Activated naive CD4-positive, alpha-beta T cell treated with Interleukin-2 at 50 U/mL for 16 hours (primary cell): ENCODE measurements at places on chromosomes 6 and 20.

DNA sequence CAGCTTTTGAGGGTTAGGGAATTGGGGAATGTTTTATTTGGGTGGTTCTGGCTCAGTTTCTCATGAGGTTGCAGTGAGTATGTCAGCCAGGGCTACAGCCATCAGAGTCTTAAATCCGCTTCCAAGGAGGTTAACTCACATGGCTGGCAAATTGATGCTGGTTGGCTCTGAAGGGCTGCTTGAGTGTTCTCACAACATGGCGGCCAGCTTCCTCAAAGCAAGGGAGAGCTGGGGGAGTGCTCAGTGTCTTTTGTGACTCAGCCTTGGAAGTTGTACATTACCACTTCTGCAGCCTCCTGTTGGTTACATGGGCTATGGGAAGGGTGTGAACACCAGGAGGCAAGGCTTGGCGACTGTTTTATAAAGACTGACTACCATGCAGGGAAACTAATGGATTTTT lies 17.8 kb upstream of the PPP1R3G start:
- DNase-seq, result no peak

GRCh38 chr20:62905536-62906117 lies 20.7 kb downstream of the DIDO1 start:
- DNase-seq, result no peak

DNA sequence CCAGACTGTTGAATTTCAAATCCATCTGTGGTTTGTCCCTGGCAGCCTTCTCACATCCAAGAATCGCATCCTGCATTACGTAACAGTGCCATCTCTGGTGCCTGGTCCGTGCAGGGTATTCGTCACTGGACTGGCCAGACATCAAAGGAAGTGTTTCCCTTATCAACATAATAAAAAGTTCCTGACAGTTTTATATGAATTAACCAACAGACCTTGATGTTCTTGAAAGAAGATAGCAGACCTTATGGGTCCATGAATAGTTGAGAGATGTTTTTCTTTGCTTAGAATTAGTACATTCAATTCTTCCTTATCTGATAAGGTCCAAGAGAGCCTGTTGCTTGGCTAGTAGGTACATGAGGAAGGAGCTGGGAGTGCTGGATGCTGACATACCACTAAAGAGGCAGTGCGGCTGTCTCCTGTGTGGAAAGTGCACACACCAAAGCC lies 77.6 kb downstream of the PHACTR2 start:
- no peak for DNase-seq

GRCh38 chr20:62822788-62823651 lies 6.2 kb downstream of the COL9A3 start:
- DNase-seq, result no peak

- no peak for DNase-seq
Observed at GRCh38 chr6:110731196-110731595, 84.1 kb downstream of the CDK19 start.

- no peak for DNase-seq
Observed at GRCh38 chr20:17646209-17646960, 35.7 kb downstream of the RRBP1 start.

GRCh38 chr6:1347161-1347560 lies 35.3 kb downstream of the FOXQ1 start:
- DNase-seq, result no peak

DNA sequence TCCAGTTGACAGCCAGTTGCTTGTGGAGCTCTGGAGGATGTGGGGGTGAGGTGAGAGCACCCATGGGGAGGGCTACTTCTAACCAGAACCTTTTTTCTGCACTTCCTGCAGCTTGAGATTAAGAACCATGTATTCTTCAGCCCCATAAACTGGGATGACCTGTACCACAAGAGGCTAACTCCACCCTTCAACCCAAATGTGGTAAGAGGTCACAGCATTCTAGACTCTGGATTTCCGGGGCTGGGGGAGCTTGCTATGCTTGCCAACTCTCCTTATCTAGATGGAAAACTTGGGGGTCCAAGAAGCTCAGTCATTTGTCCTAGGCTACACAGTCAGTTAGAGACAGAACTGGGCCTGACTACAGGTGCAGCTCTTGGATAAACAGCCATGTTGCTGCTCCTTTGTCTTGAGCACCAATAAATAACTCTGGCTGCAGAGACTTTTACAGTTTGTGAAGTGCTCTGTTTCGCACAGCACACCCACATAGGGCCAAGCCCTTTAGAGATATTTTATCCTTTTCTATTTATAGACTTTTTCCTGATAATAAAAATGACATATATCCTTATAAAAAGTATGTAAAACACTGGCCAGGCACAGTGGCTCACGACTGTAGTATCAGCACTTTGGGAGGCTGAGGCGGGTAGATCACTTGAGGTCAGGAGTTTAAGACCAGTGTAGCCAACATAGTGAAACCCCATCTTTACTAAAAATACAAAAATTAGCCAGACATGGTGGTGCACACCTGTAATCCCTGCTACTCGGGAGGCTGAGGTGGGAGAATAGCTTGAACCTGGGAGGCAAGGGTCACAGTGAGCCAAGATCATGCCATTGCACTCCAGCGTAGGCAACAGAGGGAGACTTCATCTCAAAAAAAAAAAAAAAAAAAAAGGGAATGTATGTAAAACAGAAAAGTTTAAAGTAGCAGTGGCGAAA lies 10.6 kb upstream of the IFT52 start:
- DNase-seq, result no peak

- DNase-seq, result no peak
Observed at GRCh38 chr6:15090145-15090579, 155.7 kb upstream of the JARID2 start.

GRCh38 chr20:16166737-16167136 lies 406.5 kb downstream of the KIF16B start:
- no peak for DNase-seq

DNA sequence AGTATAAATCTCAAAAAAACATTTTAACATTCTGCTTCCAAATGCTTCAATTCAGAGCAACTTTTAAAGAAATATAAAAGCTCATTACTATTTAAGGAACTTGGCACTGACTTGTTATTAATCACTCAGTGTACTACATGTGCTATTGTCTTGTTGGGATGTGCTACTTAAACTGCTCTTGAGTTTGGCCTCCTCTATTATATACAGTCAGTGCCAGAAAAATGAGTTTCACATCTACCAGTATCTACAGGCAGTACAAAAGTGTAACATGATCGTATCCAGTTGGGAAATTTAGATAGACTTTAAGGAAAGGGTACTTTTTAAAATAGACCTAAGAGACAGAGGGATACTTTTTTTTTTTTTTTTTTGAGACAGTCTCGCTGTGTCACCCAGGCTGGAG lies 627.3 kb upstream of the SLC35B3 start:
- no peak for DNase-seq

- no peak for DNase-seq
Observed at GRCh38 chr6:1481286-1481685, 91.9 kb downstream of the FOXF2 start.

DNA sequence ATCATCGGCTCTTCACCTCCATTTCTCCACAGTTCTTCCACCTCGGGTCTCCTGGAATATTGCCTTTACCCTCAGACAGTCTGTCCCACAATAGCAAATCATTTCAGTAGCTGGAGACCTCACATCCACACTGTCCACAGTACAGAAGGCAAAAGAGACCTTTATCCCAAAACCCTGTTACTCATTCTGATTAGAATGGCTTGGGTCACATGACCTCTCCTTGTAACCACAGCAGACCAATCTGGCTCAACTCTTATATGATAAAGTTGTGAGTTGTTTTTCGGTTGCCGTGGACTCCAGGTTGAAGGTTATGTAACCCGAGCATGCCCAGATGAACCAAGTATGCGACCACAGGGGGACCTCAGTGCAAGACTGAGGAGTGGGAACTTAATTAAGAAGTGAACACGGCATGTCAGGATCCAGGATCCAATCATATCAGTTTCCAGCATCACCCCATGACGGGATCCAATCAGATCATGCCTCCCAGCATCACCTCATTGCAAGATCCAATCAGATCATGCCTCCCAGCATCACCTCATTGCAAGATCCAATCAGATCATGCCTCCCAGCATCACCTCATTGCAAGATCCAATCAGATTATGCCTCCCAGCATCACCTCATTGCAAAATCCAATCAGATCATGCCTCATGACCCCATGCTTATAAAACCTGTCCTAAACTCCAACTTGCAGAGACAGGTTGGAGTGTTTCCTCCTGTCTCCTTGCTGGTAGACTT lies 68.7 kb downstream of the LY86 start:
- DNase-seq, result no peak

DNA sequence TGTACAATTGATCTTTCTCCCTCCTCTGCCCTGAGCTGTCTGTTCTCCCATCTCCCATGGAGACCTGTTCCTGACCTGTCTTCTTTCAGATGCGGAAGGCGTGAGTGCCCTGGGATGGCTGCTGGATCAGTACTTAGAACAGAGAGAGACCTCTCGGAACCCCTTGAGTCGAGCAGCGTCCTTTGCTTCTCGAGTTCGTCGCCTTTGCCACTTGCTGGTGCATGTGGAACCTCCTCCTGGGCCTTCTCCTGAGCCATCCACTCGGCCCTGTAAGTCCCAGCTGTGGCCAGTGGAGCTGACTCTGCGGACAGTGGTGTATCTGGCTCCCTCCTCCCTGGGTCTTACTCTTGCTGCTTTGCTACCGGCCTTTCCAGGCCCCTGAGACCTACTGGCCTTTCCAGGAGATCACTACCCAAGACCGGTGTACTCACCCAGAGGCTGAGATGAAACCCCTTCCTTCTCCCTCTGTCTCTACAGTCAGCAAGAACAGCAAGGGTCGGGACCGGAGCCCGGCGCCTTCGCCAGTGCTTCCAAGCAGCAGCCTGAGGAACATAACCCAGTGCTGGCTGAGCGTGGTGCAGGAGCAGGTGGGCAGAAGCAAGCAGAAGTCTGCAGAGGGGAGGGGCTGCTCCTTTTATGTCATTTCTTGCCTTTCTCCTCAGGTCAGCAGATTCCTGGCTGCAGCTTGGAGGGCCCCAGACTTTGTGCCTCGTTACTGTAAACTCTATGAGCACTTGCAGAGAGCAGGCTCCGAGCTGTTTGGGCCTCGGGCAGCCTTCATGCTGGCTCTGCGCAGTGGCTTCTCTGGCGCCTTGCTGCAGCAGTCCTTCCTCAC lies 22.5 kb downstream of the CUL9 start:
- no peak for DNase-seq

DNA sequence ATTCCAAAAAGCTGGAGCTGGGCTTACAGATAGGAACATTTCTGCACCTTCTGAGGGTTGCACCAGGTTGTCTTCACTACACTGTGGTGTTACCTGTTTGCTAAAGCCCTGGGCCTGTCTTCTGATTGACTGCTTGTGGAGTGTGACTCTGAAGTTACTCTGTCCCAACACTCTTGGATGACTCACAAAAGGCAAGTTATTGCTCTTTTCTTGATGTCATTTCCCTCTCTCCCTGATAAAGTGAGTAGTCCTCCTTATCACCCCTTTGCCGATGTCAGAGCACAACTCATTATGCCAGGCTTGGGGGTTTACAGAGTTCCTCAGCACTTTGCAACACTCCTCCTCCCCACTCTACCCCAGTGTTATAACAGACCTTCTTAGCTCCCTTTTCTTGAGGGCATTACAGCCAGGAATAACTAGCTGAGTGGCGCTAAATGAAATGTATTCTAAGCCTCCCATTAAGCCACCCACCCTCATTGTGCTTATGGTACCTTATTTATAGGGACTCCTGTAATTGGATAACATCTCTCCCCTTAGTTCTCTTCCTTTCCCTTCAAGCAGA lies 36.1 kb upstream of the NKX2-4 start:
- no peak for DNase-seq

- DNase-seq, result no peak
Observed at GRCh38 chr6:17470938-17471327, 77.5 kb downstream of the CAP2 start.

GRCh38 chr6:82248273-82248735 lies 760 bp upstream of the IBTK start:
- no peak for DNase-seq

DNA sequence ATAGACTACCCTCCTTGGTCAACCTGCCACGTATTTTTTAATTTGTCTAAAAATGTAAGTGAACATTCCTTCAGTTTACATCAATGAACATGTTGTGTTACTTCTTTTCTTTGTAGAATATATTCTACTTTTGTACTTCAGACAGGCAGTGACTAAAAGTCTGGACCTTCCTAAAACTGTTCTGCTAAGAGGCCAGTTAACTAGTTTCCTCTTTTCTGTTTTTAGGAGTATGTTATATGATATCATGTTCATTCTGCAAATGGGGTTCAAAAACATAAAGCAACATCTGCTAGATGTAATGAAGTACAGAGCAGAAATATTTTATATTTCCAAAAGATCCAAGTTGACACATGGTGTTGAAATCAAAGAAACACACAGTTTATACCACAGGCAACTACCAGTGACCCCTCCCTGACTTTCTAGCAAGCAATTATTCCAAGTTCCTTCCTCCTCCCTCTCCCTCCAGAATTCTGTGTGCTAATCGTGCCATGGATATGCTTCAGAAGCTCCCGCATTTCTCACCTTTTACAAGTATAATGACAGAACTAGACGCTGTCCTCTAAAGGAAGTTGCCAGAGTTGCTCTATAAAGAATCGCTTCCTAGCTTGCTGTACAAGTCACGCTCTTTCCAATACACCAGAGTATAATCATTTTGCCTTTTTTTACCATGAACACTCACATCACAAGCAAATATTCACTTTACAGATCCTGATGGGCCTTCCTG lies 64.7 kb downstream of the ARHGAP18 start:
- DNase-seq, result no peak

GRCh38 chr6:167858086-167858591 lies 31.4 kb downstream of the AFDN start:
- no peak for DNase-seq
